Activated T-helper 2 cell treated with anti-CD3 and anti-CD28 coated beads, Interferon-gamma antibody, Interleukin-2, Interleukin-4, amounts not matched to agents 10 μg/mL and 5 μg/mL and 100 μg/mL, durations not matched to agents 14 hours and 24 hours and 36 hours (primary cell): ENCODE measurements at places on chromosomes 4 and X. TPM values are rescaled to one million over a fixed set of nuclear protein-coding genes. Genes with fewer than 3 reads are reported as not detected.

GRCh38 chr4:111921714-111922113, 223.5 kb upstream of the FAM241A start:
- DNase-seq: no peak

DNA sequence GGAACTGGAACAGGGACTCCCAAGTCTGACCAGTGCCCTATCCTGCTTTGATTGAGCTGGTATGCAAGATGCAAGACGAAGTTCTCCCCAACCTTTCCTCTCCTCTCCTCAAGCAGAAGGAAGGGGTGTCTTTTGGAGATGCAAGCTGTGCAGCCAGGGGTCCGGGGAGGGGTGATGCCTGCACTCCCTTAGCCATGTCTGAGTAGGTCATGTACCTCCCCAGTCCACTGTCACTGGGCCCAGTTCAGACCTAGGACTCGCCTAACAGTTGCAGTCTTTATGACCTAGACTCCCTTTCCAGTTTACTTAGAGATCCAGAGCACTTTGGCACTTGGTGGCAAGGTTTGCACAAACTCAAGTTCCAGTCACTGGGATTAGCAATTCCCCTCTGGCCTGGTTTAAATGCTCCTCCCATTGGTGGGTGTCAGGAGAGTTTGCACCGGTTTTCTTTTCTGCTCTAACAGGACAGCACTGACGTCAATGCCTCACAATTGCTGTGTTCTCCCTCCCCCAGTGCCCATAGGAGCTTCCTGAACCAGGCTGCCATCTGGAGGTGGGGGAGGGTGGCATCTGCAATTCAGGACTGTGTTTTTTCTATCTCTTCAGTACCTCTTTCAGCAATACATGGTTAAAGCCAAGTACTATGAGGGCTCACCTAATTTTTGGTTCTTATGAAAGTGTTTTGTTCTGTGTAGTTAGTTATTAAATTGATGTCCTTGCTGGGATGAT, 782.2 kb downstream of the ARAP2 start:
- DNase-seq: no peak

SPANXA2 gene
- total RNA-seq: not detected in 2 replicates

- no peak for DNase-seq
Observed at GRCh38 chr4:25485104-25485503, 108.0 kb downstream of the ANAPC4 start.

DNA sequence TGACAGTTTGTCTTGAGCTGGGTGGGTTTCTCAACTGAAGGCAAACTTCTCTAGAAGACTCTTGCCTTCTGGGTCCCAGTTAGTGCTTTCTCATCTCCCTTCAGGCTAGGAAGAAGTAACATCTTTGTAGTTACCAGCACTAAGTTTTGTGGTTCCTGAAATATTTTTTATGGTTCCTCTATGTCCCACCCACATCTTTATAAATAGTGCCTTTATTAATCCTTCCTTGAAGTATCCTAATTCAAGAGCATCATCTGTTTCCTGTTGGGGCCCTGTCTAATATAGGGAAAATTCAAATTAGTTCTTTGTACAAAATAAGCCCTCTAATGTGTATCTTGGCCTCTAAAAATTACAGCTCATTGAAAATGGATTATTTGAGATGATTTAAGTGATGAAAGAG, 147.4 kb upstream of the MAOA start:
- DNase-seq: no peak
